ENCODE measurements at places on chromosomes 1 and 21. TPM values are rescaled to one million over a fixed set of nuclear protein-coding genes. Genes with fewer than 3 reads are reported as not detected.

Gene SLAMF7
- not detected for total RNA-seq

Gene SV2A
- 1.3 TPM for total RNA-seq

Gene HCN3
- 0.51 TPM for total RNA-seq

Gene SPRR2A
- not detected for total RNA-seq

Gene CYP4A22
- not detected for total RNA-seq

Gene ARHGEF16
- total RNA-seq = 0.39 TPM

Gene TCP10L
- 0.26 TPM for total RNA-seq

Measured in dermis microvascular lymphatic vessel endothelial cell (primary cell).